ENCODE measurements at places on chromosomes 6 and 20.

- no peak for DNase-seq
Observed at GRCh38 chr6:14638435-14638905, 520.9 kb downstream of the CD83 start.

GRCh38 chr6:114421199-114421598, 78.4 kb upstream of the HS3ST5 start:
- no peak for DNase-seq

GRCh38 chr6:111844921-111845320, 28.3 kb downstream of the FYN start:
- no peak for DNase-seq

GRCh38 chr6:160030103-160030502, 61.2 kb downstream of the IGF2R start:
- DNase-seq: no peak

GRCh38 chr6:121405306-121405705, 30.1 kb upstream of the GJA1 start:
- no peak for DNase-seq
